ENCODE measurements at places on chromosomes 16 and 17.

DNA sequence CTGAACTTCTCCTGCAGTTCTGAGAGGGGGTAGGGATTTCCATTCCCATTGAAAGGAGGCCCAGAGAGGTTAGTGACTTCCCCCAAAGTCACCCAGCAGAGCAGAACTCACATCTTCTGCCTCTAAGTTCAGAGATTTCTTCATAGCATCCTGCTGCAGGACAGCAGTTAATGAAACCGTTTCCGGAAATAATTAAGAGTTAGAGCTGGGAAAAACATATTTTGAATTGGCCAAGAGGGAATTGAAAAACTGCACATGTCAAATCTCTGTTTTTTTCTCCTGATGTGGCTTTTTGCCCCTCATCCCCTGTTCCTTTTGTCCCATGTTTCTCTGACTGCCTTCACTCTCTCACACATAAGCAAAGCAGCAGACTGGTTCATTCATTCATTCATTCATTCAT is 26.6 kb downstream of the ITPRIPL2 start:
- no peak for DNase-seq

DNA sequence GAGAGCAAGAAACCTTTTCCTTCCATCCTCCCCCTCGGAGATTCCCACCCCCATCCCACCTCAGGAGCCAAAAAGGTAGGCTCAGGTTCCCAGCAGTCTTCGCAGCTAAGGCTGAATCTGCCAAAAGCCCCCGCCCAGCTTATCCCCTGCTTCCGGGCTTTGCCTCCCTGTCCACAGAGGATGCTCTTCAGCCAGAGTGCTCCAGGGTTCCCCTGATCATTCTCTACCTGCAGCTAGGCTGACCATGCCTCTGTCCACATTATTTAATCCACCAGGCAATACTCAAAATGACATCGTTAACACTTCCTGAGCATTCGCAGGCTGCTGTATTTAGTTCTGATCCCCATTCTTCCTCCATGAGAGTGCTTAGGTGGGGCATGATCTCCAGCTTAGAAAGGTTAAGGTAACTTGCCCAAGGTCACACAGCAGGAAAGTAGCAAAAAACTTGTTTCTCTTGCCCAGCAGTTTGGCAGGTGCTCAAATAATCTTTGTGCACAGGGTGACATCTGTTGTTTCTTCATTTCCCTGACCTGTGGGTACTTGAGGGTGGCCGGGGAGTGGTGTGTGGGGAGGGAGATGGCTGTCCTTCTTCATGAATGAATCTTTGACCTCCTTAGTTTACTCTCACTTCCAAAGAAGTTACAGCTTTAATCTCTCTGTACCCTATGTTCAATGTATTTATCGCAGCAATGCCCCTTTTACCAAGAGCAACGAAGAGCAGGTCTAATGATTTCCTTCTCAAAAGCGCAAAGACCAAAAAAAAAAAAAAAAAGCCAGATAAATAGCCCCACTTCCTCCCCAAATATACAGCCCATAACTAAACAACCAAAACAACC is 848 bp upstream of the TBKBP1 start:
- no peak for DNase-seq

- DNase-seq: no peak
These were observed 14.2 kb downstream of the CBX4 start for GRCh38 chr17:79824893-79825579.

GRCh38 chr17:80942423-80943345 is 49.0 kb upstream of the CHMP6 start:
- DNase-seq: no peak

- no peak for DNase-seq
These were observed 30.2 kb upstream of the ZNF469 start for GRCh38 chr16:88352261-88353200.

GRCh38 chr17:1936766-1937165 is 88.4 kb downstream of the RTN4RL1 start:
- no peak for DNase-seq

DNA sequence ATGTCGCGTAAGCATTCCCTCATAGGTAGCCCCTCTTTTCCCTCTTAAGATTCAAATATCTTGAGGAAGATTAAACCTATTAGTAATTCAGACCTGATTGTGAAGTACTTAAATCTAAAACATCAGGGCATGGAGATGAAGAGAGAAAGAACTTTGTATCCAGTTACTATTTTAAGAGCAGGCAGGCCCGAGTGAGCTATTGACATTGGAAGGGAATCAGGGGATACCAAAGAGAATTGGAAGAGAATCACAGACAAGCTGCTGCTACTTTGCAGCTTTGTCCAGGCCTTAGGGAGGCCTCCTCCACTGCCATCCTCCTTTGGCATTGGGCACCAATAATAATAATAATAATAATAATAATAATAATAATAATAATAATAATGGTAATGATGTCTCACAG is 170.5 kb downstream of the MRTFB start:
- DNase-seq: no peak

GRCh38 chr16:49602976-49603310 is 229.3 kb downstream of the C16orf78 start:
- no peak for DNase-seq

DNA sequence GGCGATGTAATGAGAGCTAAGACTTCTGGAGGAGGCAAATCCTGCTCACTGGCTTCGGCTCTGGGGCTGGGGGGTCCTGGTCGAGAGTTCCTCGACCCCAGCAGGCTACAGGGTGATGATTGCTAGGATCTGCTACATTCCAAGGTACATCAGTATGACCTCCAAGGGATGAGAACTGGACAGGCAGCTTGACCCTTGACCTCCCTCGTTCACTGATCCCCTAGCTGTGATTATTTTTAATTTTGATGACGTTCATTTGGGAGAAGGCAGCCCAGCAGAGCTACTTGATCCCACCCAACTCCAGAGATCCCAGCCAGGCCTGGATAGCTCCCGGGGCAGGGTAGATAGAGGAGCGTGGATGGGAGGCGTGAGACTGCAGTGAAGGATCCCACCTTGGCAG is 242.3 kb downstream of the MAF start:
- DNase-seq: no peak

DNA sequence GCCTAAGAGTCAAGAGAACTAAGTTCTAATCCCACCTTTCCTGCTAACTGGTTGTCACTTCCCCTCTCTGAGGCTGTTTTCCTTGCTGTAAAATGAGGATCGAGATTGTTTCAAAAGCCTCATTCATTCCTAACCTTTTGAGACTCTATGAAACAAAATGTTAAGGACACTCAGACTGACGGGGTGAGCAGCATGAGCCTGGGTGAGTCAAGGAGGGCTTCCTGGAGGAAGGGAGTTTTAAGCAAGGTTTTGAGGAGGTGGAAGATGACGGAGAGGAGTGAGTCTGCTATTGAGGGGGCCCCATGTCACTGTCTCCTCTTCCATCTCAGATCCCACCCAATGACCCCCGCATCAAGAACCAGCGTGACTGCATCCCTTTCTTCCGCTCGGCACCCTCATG is 4.1 kb downstream of the EPX start:
- DNase-seq: no peak

- no peak for DNase-seq
These were observed 37.2 kb downstream of the CCDC182 start for GRCh38 chr17:57707892-57708291.

GRCh38 chr17:56977673-56978395 is at the start of gene SCPEP1:
SCPEP1 (plus strand) TSS chr17:56978131; CDS start chr17:56978160, 29 bp downstream.
- DNase-seq: peak; percentile 60

GRCh38 chr17:35460354-35460851 is 11.8 kb upstream of the SLFN13 start:
- no peak for DNase-seq

- DNase-seq: no peak
These were observed 80.4 kb downstream of the MRM3 start for GRCh38 chr17:862582-862981.

- no peak for DNase-seq
These were observed 53.2 kb downstream of the PPM1E start for GRCh38 chr17:58808609-58809563.

- no peak for DNase-seq
These were observed 2.8 kb upstream of the KDM6B start for GRCh38 chr17:7831233-7831632.

GRCh38 chr16:50274326-50275097 is 8.2 kb downstream of the ADCY7 start:
- DNase-seq: no peak

DNA sequence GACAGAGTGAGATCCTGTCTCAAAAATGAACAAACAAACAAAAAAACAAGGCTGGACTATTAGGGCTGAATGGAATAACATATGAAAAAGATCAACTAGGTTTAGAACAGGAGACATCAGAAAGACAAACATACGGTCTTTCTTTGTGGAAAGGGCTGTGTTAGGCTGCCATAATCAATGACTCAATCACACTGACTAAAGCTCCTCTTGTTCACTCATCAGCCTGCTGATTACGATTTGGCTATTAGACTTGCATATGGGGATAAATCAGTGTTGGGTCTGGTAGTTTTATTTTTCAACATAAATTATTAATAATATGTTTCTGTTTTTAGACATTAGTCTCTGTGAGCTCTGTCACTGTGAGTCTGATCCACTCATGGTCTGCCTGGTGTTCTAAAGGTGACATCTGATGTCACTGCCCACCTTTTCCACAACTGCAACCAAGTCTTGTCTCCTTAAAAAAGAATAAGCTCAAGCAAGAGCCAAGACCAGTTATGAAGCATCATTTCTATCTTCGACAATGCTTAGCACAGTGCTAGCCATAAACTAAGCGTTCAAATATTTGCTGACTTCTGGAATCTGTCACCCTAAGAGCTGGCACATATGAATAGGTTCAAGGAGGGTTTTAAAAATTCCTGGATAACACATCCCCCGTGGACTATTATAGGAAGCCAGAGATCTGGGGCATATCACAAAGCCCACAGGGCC is 10.2 kb downstream of the CFAP20 start:
- DNase-seq: no peak

GRCh38 chr16:11399261-11399831 is 54.1 kb downstream of the RMI2 start:
- DNase-seq: no peak

DNA sequence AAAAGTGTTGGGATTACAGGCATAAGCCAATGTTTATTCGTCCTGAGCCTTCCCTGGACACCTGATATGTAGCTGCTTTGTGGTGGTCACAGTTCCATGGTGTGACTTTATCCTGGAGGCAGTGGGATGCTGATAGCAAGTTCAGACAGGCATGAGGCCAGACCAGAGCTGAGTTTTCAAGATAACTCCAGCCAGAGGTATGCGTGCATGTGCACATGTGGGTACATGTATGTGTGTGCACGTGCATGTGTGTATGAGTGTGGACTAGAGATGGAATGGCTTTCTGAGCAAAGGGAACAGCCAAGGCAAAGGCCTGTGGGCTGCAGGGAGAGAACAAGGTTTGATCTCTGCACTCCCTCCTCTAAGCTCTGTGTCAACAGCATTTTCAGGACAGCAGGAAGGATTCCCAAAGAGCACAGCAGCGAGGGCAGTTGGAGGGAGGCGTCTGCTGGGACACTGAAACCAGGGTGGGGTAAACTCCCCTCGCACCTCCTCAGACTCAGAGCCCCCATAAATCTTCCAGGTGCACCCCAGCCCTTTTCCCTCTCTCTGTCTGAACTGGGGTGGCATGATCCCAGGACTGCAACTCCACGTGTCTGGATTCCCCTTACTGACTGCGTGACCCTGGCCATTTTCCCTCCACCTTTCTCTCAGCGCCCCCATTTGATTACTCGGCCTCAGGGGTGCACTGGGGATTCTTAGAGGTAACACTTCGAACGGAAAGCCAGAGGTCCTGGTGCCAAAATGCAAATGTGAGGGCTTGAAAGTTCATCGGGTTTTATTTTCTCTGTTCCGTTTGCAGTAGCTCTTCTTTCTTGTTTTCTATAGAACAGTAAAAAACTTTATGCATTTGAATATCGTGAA is 15.3 kb downstream of the NLRC5 start:
- DNase-seq: no peak

DNA sequence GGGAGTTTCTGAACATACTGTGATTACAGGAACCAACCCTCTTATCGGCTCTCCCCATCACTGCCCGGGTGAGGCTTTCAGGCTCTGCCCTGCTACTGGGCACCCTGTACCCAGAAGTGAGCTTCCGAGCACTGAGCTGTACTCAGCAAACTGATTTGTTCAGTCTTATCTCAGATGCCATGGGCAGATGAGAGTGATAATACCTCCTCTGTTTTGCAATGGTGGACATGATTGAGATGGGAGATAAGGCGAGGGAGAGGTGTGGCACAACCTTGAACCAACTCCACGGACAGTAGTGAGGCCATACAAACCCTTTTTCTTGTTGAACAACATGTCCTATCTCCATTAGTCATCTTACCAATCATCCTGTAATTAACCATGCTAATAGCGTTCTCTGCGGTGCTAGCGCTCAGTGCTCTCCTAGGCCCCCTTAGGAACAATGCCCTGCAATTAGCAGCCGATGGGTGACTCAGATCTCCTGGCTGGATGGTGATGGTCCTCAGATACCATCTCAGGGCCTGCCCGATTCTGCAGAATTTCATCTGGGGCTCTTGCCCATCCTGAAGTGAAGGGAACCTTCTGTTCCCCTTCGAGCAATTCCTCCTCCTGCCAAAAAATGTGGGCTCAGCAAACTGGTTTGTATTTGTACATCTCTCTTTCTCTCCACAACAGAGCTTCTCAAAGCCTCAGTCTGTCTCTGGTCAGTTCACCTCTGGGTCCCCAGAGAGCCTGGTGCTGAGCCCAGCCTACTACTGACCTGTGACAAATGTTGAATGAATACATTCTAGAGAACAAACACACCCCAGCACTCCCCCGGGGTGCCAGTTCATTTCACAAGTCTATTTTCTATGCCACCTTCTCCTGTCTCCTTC is 139.3 kb upstream of the IRX3 start:
- no peak for DNase-seq

GRCh38 chr16:31420037-31420436 is 8.1 kb downstream of the COX6A2 start:
- no peak for DNase-seq

DNA sequence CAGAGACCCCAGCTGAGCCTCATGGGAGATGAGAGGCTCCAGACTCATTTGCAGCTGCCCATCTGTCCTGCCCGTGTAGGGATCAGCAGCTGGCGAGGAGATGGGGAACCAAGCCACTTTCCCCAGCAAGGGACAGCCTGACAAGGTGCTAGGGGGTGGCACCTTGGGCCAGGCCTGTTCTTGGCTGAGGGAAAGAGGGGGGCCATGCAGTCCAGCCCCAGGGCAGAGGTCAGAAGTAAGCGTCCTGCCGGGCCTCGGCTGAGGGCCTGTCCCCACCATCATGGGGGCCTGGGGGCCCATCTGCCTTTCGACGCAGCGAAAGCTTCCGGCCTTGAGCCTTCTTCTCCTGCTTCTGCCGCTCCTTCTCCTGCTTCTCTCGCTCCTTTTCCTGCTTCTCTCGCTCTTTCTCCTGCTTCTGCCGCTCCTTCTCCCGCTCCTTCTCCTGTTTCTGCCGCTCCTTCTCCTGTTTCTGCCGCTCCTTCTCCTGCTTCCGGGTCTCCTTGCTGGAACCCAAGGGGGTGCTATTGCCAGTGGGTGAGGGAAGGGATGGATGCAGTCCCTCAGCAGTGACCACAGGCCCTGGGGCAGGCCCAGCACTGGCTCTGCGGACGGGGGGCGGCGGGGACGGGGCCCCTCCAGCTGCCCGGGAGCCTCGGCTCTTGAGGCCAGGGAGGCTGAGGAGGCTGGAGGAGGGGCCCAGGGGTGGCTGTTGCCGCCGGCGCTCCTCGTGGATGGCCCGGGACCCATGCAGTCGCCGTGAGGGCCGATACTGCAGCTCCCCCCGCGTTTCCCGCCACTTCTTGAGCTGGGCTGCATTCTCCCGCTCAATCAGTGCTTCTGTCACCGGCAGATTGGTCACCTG is 2.8 kb upstream of the CD2BP2 start:
- DNase-seq: no peak

GRCh38 chr17:40457369-40457768 is 14.1 kb downstream of the IGFBP4 start:
- no peak for DNase-seq

All from stimulated activated CD8-positive, alpha-beta memory T cell treated with anti-CD3 and anti-CD28 coated beads, Interleukin-4, amount 100 ng/mL, for 4 hours (primary cell).